ENCODE measurements at places on chromosomes 6 and 20.

DNA sequence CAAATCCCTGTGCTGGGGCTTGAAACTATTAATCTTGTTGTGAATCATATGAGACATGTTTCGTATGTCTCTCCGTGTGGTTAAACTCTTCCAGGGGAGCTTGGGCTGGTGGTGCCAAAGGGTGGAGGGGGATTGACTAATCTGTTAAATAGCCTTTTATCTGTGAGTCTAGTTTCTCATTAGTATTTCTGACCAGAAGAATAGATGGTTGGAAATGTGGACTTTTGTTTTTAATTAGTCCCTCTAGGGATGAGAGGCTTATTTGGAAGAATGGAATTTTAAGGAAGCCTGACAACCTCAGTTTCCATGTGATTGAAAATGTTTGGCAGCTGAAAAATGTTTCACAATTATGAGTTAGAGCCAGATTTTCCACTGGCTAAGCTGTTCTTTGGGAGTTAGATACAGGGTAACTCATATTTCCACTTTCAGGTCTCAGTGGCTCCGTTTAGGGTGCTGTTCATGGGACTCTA, 117.3 kb downstream of the BCKDHB start:
- no peak for DNase-seq
- no peaks in the 10 kb centered on the region for H3K4me1 ChIP-seq
- no peak overlapping the region for H3K27ac ChIP-seq
- no peaks in the 10 kb centered on the region for H3K27me3 ChIP-seq

DNA sequence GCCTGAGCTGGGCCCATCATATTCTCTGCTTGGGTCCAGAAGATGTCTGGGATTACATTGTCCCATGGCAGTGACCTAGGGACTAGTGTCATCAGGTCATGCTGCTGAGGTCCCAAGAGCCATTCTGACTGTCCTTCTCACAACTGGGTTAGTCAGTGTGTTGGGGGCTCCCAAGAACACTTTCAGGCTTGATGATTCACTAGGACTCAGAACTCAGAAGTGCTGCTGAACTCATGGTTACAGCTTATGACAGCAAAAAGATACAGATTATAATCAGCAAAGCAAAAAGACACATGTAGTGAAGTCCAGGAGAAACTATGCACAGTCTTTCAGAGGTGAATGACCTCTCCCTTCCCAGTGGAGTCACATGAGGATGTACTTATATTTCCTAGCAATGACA, 107.8 kb downstream of the SYNE1 start:
- H3K36me3 ChIP-seq: no peaks in the 10 kb centered on the region
- H3K27ac ChIP-seq: no peak overlapping the region
- no peak for DNase-seq

DNA sequence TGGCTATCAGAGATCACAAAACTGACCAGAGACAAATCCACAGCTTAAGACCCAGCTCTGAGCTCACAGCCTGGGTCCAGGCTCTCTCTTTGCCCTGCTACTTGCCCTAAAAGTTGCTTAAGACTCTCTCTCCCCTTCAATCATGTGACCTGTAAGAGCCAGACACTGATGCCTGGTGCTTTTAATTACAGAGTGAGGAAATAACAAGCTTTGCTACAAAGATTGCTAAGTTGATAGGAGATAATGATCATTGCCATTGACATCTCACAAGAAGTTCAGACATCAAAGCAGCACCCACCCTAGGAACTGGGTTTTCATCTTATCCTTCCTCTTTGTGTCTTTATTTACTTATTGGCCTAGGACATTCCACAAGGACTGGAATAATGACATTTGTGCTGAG, 125.9 kb upstream of the CD93 start:
- no peak overlapping the region for H3K4me3 ChIP-seq
- DNase-seq: no peak
- no peaks in the 10 kb centered on the region for H3K36me3 ChIP-seq

DNA sequence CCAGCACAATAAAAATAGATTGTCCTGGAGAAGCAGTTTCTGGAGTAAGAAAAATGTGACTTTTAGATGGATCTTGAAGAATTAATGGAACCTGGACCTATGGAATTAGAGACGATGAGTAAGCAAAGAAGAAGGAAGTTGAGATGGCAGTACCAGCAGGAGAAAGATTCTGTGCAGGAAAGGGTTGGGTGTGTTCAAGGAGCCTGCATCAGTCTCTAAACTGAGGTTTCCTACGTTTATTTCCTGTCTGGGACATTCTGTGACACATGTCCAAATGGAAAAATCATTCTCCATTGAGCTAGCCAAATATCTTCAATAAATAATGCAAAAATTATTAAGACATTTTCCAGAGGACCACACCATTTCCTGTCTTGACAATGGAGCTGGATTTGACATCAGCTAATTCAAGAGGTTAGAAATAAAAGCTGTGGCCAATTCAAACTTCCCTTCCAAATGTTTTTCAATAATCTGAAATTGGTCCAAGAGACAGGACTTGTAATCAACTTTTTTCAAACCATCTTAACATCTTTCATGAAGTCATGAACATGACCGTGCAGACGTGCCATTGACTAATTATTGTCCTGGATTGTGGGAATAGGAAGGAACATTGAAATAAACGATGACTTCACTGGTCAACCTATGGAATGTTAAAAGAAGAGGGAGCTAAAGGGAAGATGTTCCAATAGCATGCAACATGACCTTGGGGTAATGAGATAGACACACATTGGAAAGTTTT, 198.3 kb downstream of the ZNF217 start:
- no peak overlapping the region for H3K27ac ChIP-seq
- H3K36me3 ChIP-seq: no peaks in the 10 kb centered on the region
- H3K27me3 ChIP-seq: no peaks in the 10 kb centered on the region
- H3K4me3 ChIP-seq: no peak overlapping the region

DNA sequence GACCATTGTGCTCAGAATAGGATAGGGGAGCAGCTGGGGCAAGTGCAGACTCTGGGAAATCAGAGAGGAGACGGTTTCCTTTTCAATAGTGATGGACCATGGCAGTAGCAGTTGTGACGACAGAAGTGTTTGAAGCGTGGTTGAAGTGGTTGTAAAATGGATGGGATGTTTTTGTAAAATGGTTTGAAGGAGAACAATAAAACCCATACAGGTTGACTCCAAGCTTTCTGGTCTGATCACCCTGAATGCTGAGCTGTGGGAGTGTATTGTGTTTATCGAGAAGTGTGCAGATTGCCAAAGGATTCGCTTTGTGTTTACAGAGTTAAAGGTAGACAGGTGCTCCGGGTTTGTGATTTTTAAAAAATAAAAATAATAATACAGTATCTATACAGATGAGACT, 255.2 kb upstream of the SULF2 start:
- no peaks in the 10 kb centered on the region for H3K4me1 ChIP-seq
- H3K36me3 ChIP-seq: no peaks in the 10 kb centered on the region
- no peak for DNase-seq
- H3K4me3 ChIP-seq: no peak overlapping the region
- H3K27ac ChIP-seq: no peak overlapping the region
- H3K27me3 ChIP-seq: no peaks in the 10 kb centered on the region
